ENCODE measurements at places on chromosomes 1 and 21.

- no peak for DNase-seq
Measured at GRCh38 chr1:239262538-239262937, 123.8 kb upstream of the CHRM3 start.

- no peak for DNase-seq
Measured at GRCh38 chr1:180571060-180571831, 12.5 kb downstream of the OVAAL start.

GRCh38 chr1:29282135-29282923 lies 46.0 kb downstream of the PTPRU start:
- no peak for DNase-seq

DNA sequence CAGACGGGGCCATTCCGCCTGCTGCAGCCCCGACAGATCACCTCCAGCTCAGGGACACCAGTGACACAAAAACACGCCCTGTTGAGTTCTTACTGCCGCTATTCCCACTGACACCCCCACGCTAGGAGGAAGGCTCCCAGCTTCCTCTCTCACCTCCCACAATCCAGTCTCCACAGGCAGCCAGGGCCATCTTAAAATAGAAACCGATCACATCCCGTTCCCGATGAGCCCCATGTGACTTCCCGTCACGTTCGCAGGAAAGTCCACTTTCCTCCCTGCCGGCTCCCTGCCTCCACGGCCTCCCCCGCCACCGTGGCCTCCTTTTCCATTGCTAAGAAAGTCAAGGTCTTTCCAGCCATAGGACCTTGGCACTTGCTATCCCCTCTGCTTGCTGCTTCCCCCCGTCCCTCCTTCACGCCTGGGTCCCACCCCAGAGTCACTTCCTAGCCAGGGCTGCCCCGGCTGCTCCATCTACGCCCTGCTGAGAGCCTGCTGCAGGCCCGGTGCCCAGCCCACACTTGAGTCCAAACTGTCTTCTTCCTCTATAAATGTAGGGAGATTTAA lies 24.0 kb upstream of the DDOST start:
- no peak for DNase-seq
